ENCODE measurements at places on chromosomes 16 and 17.

DNA sequence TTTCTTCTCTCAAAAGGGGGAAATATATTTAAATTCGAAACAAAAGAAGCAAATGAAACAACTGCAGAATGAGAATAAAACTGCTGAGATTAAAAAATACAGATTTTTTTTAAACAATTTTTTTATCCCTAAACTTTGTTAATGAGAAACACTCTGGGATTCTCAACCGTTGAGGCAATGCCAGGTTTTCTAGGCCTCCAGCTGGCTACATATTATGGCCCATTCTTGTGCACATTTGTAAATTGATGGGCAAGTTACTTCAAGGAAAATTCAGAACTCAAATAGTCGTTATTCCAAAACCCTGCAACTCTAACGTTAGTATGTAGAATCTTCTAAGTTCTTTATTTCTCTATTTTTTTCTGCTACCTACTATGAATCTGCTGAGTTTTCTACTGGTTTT, 239.3 kb upstream of the WSCD1 start:
- DNase-seq: no peak

DNA sequence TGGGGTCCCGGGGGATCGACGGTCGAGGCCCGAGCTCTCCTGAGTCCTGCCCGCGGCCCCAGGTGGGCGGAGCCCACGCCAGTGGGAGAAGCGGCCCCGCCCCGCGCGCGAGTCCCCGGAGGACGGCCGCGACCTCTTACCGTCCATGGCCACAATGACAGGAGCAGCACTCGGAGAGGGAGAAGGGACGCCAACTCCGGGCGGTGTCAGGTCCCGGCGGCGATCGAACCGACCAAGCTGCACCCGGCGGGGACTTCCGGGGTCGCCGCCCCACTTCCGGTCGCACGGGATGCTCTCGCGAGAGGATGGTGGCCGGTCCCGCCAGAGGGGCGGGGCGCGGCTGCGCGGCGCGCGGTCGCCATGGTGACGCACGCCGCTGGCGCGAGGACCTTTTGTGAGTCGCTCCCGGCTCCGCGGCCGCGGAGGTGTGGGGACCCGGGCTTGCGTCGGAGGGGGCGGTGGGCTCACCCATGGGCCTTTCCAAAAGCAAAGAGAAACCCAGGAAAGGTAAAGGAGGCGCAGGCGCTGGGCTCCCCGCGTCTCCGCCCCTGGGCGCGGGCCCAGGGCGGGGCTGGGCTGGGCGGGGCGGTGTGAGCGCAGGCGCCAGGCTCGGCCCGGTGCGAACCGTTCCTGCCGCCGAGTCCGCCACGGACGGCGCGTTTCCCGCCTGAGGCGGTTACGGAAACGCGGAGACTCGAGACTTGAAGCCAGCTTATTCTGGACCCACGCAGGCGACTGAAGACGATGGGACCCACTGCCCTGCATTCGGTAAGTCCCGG, at the start of the genes CHMP1A and SPATA33:
Gene CHMP1A (minus strand): TSS at position 267 of the 779 bp plus-strand sequence. CDS start 120 bp downstream, at position 147.
Gene SPATA33 (plus strand): TSS at position 395 of the 779 bp plus-strand sequence. CDS start 76 bp downstream, at position 471.
- DNase-seq: peak; percentile 59

GRCh38 chr17:62716834-62717588, 89.5 kb downstream of the MRC2 start:
- no peak for DNase-seq

DNA sequence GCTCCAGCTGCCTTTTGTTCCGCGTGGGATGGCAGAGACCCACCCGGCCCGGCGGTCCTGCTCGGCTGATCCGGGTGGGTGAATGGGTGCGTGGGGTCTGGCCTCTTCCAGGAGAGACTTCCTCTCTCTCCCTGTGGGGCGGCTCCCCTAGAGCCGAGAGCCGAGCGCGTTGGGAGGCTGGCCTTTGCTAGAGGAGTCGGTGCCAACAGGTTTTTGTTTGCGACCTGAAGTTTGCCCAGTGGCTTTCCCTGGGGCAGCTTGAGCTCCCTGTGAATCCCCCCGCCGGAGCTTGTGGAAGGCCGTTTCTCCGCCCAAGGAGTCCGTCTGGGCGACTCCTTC, 970 bp downstream of the EPN2 start:
- DNase-seq: no peak

DNA sequence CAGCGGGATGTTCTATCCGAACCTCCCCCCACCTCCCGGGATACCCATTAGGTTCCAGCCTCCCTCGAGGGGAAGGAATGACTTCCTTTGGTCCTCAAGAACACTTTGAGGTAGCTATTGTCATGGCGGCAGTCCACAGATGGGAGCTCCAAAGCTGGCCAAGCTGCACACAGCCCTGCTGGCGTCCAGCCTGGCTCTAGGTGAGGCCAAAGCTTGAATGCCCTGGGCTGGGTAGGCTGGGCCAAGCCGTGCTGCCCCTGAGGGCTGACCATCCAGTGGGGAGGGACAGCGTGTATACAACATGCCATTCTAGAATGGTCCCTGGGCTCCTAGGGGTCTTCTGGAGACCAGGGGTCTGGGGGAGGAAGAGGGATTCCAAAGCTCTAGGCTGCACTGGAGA, 43.5 kb downstream of the PEMT start:
- DNase-seq: no peak

- no peak for DNase-seq
These were observed 22.9 kb upstream of the PRSS54 start for GRCh38 chr16:58317608-58318152.

DNA sequence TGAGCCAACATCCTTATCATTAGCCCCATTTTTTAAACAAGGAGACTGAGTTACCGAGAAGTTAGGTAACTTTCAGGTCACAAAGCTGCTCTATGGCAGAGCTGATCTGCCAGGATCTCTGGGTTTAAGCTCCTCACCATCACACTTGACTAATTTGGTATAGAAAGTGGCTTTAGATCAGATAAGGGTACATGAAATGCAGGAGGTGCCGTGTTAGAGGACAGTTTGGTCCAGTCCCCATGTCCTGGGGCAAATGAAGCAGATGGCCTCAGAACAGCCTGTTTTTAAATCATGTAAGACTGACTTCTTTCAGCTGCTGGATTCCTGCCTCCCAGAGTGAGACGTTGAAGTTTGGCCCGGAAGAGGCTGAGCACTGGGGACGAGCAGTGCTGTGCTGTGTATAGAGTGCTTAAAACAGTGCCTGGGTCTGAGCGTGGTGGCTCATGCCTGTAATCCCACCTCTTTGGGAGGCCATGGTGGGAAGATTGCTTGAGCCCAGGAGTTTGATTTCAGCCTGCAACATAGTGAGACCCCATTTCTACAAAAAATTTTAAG, 187.0 kb upstream of the CACNG3 start:
- DNase-seq: no peak

GRCh38 chr17:36653374-36653773, 52.0 kb downstream of the MRM1 start:
- DNase-seq: no peak

GRCh38 chr17:36938566-36939051, 1.3 kb downstream of the LHX1 start:
- DNase-seq: no peak

- DNase-seq: no peak
These were observed 190.9 kb downstream of the CCDC182 start for GRCh38 chr17:57553991-57554825.

GRCh38 chr16:6190776-6191175, 1093.2 kb upstream of the EEF2KMT start:
- DNase-seq: no peak

GRCh38 chr17:8889458-8890210, 22.2 kb upstream of the PIK3R6 start:
- DNase-seq: no peak

- no peak for DNase-seq
These were observed 628.0 kb downstream of the TMEM114 start for GRCh38 chr16:7962091-7962879.

- DNase-seq: no peak
These were observed 47.6 kb downstream of the MYH13 start for GRCh38 chr17:10325031-10325695.

DNA sequence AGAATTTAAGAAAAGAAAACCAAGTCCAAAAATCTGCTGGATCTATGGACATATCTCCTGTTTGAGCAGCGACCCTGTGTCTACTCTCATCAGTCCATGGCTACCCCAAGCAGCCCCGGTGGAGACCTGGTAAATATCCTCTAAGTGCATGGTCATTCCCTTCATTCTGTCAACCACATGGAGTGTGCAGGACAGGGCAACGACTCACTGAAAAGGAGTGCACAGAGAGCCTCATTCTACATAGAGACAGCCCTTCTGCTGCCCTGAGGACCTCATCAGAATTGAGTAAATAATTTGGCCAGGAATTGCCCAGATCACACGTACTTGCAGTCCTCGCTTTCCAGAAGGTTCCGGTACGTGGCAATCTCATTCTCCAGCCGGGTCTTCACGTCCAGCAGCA, 3.0 kb downstream of the KRT38 start:
- no peak for DNase-seq

DNA sequence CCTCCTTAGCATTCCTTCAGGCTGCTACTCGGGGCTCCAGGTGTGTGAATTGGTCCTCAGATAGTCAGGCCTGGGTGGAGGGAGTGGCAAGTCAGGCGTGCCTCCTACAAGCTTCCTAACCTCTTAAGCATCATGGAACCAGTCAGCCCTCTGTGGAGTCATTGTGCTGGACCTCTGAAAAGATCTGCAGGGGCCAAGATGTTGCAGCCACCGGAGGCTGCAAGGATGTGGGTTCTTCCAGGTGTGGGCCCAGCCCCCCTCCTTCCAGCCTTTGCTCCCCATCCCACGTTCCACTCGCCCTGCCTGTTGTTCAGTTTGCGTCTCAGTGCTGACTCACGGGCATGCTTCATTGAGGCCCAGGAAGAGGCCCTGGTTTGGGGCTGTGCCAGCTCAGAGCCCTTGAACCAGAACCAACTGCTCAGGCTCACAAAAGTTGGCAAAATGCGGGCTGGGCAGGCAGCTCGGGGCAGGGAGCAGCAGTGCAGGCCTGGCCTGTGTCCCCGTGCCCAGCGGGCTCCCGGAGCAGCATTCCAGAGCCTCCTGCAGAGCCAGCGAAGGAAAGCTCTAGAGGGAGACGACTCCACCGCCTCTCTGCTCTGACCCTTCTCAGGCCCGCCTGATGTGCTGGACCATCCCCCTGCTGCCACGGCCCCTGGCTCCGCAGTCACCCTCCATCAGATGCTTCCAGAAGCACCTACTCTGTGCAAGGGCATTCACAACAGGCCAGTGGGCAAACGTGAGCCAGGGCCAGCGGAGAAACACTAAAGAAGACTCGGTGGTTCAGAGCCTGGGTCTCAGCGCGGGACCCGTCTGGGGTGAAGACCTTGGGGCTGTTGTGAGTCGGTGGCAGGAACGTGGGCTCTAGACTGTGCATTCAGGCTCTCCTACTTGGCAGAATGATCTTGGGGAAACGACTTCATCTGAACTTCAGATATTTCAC, 7.5 kb downstream of the LDHD start:
- peak; percentile 72 for DNase-seq

DNA sequence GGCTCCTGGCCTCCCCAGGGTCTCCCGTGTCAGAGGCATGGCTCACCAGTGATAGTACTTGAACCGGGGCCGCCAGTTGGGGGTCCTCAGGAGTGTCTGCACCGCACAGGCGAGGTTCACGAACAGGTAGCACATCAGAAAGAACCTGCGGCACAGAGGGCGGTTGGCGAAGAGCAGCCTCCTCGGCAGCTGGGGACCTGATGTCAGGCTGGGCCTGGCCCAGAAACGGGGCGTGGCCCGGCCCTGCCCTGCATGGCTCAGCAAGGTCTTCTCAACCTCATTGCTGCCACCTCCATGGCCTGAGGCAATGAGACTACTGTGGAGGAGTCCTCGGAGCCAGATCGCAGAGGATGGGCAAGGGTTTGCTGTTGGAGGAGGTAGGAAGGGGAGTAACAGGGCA, 4.1 kb upstream of the LCAT start:
- DNase-seq: no peak

DNA sequence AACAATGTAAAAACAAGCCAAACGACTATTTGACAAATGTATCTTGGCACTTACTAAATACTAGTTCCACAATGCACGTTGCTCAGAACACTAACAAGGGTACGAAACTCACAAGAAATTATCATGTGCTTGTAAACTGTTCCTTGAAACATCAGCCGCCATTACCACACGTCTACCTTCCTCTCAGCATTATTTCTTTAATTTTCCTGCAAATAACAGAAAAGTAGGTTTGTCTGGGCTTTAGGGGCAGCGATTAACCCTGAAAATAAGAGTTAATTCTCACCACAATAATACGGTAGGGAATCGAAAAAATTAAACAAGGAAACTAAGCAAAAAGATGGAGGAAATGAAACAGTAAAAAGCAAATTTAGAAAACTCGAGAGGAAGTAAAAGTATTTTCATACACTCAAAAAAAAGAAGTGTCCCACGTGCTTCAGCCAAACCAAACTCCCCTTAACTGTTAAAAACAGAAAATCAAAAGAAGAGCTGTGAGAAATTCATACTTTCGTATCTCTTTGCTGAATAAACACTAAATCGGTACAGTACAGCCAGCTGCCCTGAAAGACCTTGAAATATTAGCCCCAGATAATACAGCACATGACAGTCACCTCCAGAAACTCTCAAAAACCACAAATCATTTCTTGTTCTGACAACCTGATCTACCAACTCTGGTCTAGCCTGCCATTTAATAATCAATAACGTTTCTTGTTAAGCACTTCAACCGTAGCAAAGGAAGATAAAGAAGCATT, 1.2 kb downstream of the ARHGAP17 start:
- no peak for DNase-seq

- DNase-seq: no peak
These were observed 38.4 kb downstream of the TNFRSF13B start for GRCh38 chr17:16933317-16934132.

DNA sequence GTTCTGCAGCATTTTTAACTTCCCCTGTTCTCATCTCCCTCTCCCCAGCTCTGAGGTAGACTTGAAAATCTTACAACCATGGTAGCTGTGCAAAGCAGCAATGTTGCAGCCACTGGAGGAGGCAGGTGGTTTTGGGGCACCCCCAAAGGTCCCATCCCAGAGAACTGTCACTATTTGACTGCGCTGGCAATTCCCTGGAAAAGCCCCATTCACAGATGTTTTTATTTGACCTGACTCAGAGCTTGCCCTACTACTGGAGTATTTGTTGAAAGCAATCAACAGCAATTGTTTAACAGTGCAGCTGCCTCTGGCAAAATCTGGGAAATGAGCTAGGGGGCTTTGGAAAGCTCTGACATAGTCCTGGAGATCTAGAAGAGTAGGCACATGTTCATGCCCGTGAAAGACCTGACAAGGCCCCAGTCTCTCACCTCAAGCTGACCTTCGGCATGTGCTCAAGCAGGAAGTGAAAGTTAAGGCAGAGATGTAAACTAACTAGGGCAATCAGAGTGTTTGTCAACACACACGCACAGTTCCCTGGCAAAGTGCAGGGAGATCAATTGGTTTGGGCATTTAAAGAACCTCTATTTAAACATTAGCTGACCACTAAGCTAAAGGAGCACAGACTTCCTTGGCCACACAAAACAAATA, 19.7 kb upstream of the PIK3R5 start:
- DNase-seq: no peak

- no peak for DNase-seq
These were observed 1.1 kb upstream of the XYLT2 start for GRCh38 chr17:50344731-50345365.

- no peak for DNase-seq
These were observed 409.6 kb upstream of the CDH11 start for GRCh38 chr16:65531475-65531874.

- no peak for DNase-seq
These were observed 44.9 kb upstream of the DOC2B start for GRCh38 chr17:226108-227077.

DNA sequence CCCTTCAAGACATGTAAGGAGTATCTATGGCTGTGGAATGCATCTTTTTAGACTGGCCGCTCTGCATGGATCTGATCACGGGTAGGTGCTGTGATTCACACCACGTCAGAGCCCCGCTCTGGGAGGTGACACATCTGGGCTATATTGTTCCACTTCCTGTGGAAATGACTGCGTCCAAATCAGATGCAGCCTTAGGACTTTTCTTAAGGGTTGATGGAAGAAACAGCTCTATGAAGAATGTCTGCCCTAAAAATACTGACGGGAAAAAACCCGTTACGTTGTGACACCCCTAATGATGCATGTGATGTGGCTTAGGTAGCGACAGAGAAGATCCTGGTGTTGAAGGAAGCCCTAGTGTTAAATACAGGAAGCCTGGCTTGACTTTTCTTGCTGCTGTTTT, 12.2 kb downstream of the BANP start:
- no peak for DNase-seq
